Left ventricle myocardium superior (tissue), 1 donor: ENCODE measurements at places on chromosomes 7 and 10.

- DNase-seq, result no peak
Measured at GRCh38 chr10:112218960-112219359, 35.4 kb upstream of the GPAM start.

- no peak for DNase-seq
Measured at GRCh38 chr7:48389977-48390376, 218.7 kb downstream of the ABCA13 start.

DNA sequence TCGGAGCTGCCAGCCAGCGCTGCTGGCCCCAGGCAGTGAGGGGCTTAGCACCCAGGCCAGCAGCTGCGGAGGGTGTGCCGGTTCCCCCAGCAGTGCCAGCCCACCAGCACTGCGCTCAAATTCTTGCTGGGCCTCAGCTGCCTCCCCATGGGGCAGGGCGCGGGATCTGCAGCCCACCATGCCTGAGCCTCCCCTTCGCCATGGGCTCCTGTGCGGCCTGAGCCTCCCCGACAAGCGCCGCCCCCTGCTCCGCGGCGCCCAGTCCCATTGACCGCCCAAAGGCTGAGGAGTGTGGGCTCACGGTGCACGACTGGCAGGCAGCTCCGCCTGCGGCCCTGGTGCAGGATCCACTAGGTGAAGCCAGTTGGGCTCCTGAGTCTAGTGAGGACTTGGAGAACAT is 525.0 kb downstream of the PTPRN2 start:
- no peak for DNase-seq

DNA sequence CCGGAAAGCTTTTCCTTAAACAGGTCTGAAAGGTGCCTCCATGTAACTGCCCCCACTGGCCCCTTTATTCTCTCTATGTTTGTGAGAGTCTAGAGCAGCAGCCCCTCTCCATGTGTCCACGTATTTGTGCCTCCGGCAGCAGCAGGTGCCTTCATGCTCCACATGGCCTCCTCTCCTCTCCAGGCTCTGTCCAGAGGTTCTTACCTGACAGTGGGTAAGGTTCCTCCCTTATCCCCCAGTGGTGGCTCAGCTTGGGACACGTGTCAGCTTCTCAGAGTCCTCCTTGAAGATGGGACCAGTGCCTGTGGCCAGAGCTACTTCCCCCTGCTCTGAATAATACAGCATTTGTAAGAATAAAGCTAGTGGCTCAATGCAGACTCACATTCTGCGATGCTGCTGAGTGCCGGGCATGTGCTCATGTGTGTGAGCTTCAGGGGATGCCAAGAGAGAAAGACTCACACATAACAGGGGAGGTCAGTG is 7.9 kb downstream of the CALML3 start:
- DNase-seq, result no peak

GRCh38 chr10:50629495-50630122 is 5.9 kb upstream of the SGMS1 start:
- no peak for DNase-seq

- DNase-seq, result no peak
Measured at GRCh38 chr7:111821046-111821445, 258.8 kb upstream of the IMMP2L start.

- DNase-seq, result no peak
Measured at GRCh38 chr7:21044913-21045568, 258.4 kb upstream of the SP8 start.

DNA sequence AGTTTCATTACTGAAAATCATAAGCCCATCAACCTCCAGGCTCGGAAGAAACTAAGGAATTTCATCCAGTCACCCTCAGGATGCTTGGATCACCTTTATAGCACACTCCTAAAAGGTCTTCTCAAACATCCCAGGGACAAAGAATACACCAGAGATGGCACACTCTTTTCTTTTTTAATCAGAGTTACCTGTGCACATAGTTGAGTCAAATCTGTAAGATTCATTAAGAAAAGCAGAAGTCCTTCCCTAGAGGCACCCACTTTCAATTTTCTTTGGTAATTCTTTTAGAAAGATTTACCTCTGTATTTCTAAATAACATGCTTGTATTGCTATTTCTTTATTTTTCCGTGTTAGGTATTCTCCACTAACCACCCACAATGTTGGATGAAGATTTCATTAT is 50.6 kb upstream of the IL6 start:
- no peak for DNase-seq

DNA sequence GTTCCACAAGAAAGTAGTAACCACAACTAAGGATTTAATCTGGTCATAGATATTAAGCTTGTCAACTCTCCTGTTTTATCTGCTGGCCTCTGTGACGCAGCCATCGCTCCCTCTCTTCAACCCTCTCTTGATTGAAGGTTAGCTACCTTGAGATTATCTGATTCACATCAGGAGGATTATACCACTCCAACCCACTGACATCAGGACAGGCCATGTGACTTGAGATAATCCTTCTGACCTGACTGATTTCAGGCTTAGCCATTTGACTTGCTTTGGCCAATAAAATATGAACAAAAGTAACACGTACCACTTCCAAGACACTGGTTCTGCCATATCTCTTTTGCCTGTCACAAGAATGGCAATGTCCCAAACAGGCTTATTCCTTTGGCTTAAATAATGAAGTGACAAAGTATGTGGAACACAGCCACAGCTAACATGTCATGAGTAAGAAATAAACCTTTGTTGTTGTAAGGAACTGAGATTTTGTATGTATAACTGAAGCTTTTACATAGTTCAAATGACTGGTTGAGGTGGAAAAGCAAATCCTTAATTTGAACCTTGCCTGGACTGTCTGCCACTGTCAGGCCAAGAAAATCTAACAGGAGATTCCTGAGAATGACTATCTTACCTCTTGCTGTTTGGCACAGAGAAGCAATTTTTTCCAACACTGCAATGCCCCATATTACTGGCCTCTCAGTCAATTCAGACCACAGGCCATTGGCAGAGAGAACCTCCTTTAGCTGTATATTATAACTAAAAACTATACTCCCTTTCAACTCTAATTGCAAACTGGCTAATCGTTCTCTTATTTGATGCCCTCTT is 13.9 kb downstream of the ZNF438 start:
- no peak for DNase-seq

DNA sequence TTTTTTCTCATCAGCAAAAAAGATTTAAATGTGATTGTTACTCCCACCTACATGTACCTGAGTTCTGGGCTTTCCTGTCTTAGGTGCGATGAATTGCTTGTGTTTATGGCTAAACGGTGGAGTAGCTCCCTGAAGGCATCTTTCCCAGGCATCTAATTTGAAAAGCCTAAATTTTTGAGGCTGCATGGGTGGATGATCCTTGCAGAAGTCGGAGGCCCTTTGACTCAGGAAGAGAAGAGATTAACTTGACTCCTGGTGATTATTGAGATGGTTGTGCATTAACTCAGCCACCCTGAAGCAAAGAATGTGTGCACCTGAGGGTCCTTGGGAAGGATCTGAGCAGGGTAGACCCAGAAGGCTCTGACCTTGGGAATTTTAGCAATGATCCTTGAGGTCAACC is 155.6 kb upstream of the SEMA3C start:
- no peak for DNase-seq

DNA sequence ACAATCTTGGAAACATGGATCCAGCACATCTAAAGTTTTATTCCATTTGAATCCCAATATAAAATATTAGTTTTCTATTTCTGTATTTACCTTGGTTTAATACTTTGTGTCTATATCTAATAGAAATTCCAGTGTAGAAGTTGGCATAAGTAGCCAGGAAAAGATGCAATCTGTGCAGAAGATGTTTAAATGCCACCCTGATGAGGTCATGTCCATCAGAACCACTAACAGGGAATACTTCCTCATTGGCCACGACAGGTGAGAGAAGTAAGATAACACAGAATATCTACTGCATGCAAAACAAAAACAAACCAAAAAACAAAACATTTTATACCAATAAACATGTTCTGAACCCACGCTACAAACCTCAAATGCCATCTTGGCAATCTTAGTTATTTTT is 15.7 kb downstream of the PLEKHS1 start:
- DNase-seq, result no peak

DNA sequence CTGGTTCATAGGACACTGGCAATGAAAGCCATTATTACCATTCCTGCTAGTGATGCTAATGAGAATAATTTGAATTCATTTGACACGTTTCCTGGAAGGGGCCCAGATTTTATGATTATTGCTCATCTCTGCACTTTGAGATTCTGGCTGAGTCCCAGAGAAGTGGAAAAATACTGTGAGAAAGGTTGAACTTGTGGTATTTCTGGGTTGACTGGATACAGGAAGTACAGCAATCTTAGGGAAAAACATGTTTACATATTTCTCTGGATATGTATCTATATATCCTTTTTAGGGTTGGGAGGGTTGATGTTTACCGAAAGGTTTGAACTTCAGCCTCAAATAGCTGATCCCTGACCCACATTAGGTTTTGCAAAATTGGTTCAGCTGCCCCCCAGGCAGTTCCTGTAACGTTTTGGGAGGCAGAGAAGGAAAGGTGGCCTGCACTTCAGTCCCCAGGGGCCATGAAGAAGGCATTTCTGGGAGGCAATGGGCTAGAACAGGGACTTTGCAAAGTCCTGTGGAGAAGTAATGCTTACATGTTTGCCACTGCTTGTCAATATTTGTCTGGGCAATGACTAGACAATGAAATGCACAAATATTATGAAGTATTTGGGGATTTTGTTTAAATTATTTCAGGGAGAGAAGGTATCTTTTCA is 253.7 kb upstream of the PITRM1 start:
- DNase-seq, result no peak

- no peak for DNase-seq
Measured at GRCh38 chr7:142477079-142477651, 219.3 kb upstream of the PRSS58 start.

- no peak for DNase-seq
Measured at GRCh38 chr7:144513334-144513733, 109.8 kb upstream of the NOBOX start.

DNA sequence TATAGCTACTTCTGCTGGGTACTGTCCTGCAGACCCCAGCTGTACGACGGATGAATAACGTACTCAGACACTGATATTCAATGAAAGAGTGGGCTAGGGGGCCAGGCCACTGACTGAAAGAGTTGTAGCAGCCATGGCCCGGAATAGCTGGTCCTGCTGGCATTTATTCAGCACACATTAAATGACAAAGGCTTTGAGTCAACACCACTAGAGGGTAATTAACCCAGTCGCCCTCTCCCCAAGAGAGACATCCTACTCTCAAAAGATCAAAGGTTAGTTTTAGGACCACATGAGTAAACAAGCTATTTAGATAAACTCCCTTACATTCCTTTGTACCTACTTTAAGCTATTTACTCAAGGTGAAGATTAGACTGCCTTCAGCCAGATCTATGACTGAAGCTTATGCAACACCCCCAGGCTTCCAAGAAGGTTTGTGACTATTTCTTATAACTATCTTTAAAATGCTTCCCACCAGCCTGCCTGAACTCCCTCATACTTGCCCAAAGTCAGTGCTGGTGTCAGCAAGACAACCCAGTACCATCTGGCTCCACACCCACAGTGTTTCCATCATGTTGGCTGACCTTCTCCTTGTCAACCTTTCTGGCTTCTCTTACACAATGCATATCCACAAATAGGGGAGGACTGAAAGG is 629.1 kb downstream of the SORCS1 start:
- no peak for DNase-seq

DNA sequence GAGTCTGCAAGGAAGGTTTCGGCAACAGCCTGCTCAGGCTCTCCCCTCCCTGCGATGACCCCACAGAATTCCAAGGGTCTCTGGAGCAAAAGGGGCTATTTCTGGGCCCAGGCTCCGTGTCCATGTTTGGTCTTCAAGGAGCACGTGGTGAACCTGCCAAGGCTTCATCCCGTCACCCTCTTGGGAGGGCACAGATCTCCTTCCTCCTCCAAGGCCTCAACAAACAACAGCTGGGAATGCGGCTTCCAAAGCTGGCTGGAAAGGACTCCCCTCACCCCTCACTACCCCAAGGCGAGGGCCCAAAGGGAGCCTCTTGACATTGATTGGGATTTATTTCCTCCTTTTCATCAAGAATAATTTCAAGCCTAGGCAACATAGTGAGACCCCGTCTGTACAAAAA is 14.0 kb upstream of the KPNA7 start:
- no peak for DNase-seq

GRCh38 chr7:32163896-32164295 is 93.7 kb upstream of the PDE1C start:
- DNase-seq, result no peak

GRCh38 chr7:47066976-47067614 is 514.8 kb downstream of the TNS3 start:
- no peak for DNase-seq

DNA sequence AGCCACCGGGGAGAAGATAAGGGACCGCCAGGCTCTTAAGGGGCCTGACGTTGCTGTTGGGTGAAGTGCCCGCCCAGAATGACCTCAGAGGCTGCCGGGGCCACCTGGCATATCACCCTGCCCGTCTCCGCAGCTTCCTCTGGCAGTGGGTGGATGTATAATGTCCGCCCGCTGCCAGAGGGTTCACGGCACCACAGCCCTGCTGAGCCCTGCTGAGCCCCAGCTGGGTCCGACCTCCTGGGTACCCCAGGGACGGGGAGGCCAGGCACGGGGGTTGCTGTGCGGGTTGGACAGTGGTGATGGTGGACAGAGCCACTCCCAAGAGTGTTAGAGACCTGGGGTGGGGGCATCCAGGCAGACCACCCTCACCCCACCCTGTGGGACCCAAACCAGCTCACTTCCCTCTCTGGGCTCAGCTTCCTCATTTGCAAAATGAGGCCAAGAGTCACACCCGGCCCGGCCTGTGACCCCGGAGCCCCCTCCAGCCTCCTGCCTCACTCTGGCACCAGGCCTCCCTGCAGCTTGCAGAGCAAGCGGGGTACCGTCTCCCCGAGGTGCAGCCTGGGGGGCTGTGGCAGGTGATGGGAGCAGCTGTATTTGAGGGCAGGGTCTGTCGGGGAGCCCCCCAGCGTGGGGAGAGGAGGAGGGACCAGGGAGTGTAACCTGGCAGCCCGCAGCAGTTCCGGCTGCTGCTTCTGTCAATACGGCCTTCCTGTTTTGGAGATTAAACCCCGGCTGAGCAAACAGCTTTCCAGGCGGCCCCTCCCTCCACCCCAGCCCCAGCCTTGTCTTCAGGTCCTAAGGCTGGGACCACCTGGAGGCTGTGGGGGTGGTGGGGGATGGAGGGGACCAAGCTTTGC is 8.4 kb upstream of the LFNG start:
- peak; percentile 60 for DNase-seq

DNA sequence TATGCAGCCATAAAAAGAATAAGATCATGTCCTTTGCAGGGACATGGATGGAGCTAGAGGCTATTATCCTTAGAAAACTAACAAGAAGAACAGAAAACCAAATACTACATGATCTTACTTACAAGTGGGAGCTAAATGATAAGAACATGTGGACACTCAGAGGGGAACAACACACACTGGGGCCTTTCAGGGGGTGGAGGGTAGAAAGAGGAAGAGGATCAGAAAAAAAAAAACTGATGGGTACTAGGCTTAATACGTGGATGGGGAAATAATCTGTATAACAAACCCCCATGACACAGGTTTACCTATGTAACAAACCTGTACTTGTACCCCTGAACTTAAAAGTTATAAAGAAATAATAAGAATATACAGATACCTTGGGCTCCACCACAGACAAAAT is 514.2 kb downstream of the ARL4A start:
- DNase-seq, result no peak

DNA sequence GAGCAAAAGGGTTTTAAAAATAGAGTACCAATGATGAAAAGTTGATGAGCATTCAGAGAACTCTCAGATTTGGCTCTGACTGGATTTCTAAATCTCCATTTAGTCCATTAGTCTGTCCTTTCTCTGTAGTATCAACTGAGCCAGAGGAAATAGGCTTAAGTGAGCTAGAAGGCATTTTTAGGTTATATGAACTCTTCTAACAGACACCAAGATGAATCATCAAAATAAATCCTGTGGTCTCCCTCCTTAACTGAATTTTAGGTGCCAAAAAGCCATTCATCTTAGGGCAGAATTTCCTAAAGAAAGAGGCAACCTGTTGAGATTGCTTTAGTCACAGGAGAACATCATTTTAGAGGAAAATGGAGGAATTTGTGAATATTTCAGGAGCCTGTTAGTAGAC is 305.1 kb downstream of the AUTS2 start:
- DNase-seq, result no peak
